Stimulated activated CD4-positive, alpha-beta T cell treated with anti-CD3 and anti-CD28 coated beads, Interleukin-12 subunit alpha, Interleukin-12 subunit beta, amount 100 ng/mL, for 24 hours (primary cell): ENCODE measurements at places on chromosomes 3 and 15.

GRCh38 chr15:53625260-53625659, 134.2 kb downstream of the WDR72 start:
- DNase-seq = no peak

GRCh38 chr3:67011414-67012131, 13.5 kb downstream of the KBTBD8 start:
- no peak for DNase-seq

- DNase-seq = no peak
These were observed 17.3 kb downstream of the ZBTB38 start for GRCh38 chr3:141385406-141386125.

GRCh38 chr15:60353245-60353920, 44.4 kb downstream of the ANXA2 start:
- DNase-seq = no peak

DNA sequence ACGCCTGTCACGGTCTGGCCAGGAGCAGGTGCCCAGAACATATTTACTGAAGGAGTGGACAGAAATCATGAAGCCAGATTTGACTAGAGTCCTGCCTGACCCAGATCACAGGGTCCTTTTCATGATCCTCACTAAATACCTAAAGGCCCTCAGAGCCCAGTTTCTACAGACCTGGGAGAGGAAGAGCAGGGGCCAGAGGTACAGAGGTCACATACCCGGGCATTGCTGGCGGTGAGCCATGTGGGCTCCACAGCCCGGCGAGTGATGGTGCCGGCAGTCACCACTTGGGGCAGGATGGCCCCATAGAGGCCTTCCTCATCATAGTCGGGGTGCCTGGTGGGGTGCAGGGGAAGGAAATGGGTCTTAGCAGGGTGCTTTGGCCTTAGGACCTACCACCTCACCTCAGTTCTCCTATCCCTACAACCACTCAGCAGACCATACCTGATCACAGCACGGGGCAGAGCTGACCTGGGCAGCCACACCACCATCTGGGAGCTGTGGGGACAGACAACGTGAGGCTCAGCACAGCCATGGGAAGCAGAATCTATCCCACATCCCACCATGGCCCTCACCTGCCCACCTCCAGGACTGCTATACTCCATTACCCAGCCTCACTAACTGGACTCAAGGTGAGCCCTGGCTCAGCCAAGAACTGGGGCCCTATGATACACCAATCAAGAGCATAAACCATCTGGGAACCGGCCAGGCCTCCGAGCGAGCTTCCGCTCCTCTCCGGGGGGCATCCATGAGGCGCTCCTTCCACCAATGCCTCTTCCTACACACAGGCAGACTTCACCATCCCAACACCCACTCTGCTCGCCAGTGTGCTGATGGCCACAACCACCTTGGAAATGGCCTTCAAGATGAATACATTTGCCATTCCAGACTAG, 12.9 kb downstream of the POLG start:
- no peak for DNase-seq

- no peak for DNase-seq
These were observed 22.4 kb upstream of the FAM174B start for GRCh38 chr15:92677999-92678398.

GRCh38 chr3:32322311-32322710, 69.3 kb upstream of the CMTM7 start:
- DNase-seq = no peak

- DNase-seq = no peak
These were observed 501 bp downstream of the NDN start for GRCh38 chr15:23686466-23687142.

DNA sequence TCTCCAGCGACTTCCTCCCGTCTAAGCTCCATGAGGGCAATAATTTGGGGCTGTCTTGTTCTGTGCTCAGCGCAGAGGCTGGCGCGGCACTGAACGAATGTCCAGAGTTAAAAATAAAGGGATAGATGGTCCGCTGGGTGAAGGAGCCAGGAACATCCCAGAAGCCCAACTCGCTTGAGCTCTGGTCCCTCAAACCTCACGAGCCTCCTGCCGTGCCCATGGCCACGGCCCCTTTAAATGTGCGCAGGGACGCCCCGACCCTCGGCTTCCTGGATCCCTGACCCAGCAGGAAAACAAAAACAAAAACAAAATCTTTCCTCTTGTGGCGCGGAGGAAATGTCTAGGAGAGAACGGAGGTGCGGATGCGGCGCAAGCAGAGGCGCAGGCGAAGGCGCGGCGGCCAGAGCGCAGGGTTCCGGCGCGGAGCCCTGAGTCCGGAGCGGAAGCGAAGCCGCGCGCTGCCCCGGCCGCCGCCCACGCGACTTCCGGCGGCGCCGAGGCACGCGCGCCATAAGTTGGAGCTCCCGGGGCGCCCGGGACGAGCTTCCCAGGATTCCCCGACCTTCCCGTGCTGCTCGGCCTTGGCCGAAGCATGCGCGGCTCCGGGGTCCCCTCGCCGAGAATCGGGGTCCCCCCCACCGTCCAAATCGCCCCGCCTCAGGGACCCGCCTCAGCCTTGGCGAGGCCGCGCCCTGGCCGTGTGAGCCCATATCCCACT, 52.9 kb upstream of the WNT7A start:
- no peak for DNase-seq

DNA sequence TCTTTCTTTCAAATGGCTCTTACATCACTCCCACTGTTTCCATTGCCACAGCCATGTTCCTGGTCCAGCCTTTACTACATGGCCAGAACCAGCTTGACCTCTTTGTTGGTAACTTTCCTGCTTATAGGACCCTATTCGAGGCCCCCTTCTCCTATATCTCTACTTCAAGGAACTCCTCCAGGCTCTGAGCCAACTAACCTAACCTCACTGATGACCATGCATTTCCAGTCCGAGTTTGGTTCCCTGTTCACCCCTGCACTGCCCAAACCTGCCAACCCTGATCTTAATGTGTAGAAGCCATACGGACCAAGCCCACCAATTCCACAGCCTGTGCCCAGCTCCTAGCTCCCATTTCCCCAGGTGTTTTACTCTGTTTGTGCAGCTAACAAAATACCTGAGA, 38.4 kb upstream of the TIPARP start:
- DNase-seq = no peak

DNA sequence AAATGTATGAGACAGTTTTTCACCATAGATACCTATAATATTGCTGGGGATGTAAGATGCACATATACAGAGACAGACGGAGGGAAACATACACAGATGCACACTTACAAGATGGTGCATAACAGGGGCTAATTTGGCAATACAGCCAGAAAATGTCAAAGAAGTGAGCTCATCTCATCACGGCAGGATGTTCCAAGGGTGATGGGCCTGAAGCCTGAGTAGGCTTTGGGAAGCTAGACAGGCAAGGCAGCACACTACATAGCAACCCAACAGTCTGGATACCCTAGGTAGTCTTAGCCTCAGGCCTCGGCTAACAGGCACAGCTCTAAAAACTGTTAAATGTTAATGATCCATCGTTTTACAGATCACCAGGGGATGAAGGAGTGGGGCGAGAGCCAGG, 148.5 kb downstream of the OSBPL10 start:
- DNase-seq = no peak

DNA sequence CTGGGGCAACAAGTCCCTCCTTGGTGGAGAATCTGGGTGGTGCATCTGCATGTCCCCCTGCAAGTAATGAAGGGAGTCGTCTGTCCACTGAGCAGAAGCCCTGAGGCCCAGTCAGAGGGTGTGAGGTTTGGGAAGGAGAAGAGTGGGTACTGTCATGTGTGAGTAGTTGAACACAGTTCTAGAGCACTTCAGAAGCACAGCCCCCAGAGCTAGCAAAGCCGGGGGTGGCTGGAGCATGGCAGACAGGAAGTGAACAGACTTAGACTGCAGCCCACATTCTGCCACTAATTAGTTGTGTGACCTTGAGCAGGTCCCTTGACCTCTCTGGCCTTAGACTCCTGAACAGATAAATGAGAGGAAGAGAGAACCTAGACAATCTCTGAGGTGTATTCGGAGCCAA, 207.6 kb downstream of the UACA start:
- no peak for DNase-seq

DNA sequence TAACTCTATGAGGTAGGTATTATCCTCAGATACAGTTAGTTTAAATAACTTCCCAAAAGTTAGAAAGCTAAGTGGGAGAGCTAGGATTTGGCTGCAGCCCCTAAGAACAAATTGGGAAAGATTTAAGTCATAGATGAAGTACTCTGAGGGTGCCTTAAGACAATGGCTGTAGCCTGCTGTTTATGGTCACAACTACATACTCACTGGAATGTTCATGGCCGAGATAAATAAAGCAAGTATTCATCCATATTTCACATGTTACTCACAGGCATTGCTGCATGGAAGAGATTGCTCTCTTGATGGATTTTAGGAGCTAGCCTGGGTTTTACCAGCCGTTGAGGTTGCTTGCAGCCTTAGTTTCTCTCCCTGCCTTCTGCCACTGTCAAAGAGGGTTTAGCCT, 145.0 kb downstream of the CMSS1 start:
- no peak for DNase-seq

DNA sequence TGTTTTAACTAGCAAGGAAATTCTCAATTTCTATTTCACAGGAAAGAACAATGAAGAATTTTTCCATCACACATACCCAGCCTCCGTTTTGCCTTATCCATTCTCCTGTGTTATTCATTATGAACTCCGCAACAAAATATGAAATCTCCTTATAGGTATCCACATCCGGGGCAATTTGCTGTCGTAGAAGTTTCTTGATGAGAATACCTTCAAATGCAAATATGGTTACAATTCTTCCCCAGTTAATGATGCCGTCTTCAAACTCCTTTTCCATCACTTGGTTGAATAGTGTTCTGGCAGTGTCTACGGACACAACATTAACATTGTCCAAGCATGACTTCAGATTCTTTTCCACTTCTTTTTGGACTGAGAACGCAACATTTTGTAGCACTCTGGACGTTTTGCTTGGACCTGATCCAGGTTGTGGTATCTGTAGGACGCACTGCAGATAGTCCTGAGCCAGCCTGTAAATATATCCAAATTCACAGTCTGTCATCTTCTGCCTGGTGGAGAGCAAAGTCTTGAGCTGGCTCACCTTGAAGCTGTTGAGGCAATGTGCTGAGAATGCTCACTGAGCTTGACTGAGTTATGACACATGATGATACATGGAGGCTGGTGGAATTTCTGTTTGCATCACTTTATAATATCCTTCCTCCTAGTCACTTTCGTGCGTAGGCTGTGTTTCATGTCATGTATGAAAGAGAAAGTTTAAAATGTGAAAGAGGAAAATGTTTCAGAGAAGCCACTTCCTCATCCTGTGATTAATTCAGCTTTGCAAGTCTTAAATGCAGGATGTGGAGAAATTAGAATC, at the start of gene BCL2A1:
Gene BCL2A1, minus strand, starts transcription at position 573 of the 811 bp plus-strand sequence. Its CDS starts 77 bp downstream, at position 496.
- DNase-seq = peak; percentile 38

GRCh38 chr3:113501597-113501996, 13.4 kb downstream of the SPICE1 start:
- no peak for DNase-seq

DNA sequence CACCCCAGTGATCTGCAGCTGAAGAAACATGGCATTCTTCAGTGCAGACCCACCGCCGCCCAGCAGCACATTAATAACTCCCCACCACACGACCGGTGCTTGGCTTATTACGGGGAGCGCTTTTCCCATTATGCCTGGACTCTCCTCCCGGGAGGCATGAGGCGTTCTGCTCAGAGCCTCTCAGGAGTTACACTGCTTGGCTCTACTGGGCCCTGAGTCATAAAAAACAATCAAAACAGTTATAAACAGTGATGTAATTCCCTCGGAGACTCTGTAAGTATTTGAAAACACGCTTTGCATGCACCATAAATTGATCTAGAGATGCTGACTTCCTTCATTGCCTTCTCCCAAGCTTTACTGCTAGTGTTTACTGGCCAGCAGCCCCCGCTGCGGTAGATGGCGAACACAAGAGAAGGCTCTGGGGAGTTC, 77.1 kb upstream of the SNRPA1 start:
- DNase-seq = no peak

DNA sequence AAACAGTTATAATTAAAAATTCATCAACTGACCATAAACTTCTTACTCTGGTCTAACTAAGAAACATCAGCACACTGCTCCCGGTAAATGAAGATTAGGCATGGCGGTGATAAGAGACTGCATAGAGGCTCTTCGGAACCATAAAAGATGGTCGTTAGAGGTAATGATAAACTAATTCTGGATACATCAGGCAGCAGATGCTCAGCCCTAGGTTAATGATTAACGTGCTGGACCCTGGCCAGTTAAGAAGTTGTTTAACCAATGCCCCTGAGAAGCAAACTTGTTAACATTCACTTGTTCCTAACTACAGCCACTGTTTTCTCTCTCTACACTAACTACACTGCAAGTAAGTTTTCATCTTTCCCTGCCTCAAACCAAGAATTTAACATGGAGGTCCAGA, 111.5 kb downstream of the PDZRN3 start:
- no peak for DNase-seq

GRCh38 chr3:136856665-136857064, 5.3 kb upstream of the NCK1 start:
- DNase-seq = no peak

- no peak for DNase-seq
These were observed 64.8 kb upstream of the THSD4 start for GRCh38 chr15:71050461-71050860.

DNA sequence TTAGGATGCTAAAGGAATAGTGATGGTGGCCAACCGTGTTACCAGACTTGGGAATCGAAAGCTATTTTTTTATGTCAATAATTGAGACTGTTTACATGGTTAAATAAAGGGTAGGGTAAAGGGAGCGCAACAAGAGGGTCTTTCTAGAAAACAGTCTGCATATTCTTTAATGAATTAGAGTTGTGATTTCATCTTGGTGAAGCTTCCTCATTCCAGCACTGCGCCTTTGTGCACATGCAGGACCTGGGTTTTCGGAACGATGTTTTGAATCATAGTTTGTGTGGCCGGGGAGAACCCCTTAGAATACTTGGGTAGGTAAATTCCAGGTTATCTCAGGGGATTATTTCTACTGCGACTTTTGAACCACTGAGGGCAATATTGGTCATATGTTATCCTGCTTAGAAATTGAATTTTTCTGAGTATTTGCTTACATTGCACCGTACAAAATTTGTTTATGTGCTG, 1.3 kb downstream of the PIK3CA start:
- peak; percentile 29 for DNase-seq

- no peak for DNase-seq
These were observed 301.3 kb downstream of the IL20RB start for GRCh38 chr3:137259089-137259488.

DNA sequence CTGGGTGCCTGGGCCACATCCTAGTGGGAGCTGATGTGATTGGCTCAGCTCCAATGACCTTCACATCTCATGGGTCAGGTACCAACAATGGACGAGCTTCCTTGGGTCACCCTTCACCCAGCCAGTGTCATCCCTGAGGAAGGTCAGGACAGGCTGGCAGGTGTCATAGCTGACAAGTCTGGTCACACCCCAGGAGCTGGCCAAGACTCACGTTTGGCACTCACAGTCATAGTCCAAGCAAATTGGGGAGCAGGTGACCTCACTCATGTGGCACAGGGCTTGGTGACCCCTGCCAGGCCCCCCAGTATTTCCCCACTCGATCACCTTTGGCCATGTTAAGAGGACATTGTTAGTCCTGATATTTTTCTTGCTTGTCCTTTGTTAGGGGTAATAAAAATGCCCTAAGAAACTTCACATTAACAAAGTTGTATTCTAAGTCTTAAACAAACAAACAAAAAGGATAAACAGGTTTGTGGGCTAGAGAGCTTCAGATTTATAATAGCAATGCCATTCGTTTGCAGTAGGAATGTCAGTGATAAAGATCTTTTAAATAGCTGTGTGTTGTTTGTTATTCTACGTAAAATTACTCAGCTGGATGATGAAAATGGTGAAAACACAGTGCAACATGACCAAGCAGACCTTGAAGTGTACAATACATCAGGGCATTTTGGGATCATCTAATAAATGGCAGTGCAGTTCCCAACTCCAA, 79.5 kb upstream of the POMGNT2 start:
- DNase-seq = no peak

GRCh38 chr15:74317820-74318375, 49.5 kb downstream of the CYP11A1 start:
- DNase-seq = no peak

- DNase-seq = no peak
These were observed 176.0 kb upstream of the BCHE start for GRCh38 chr3:166013073-166013679.
